ENCODE measurements at places on chromosomes 16 and 17.

- DNase-seq = no peak
Measured at GRCh38 chr16:2160915-2161551, 5.5 kb downstream of the TRAF7 start.

GRCh38 chr17:48639982-48640857 is 14.1 kb upstream of the HOXB9 start:
- no peak for DNase-seq

- DNase-seq = no peak
Measured at GRCh38 chr17:74467221-74467951, 952 bp downstream of the CD300A start.

DNA sequence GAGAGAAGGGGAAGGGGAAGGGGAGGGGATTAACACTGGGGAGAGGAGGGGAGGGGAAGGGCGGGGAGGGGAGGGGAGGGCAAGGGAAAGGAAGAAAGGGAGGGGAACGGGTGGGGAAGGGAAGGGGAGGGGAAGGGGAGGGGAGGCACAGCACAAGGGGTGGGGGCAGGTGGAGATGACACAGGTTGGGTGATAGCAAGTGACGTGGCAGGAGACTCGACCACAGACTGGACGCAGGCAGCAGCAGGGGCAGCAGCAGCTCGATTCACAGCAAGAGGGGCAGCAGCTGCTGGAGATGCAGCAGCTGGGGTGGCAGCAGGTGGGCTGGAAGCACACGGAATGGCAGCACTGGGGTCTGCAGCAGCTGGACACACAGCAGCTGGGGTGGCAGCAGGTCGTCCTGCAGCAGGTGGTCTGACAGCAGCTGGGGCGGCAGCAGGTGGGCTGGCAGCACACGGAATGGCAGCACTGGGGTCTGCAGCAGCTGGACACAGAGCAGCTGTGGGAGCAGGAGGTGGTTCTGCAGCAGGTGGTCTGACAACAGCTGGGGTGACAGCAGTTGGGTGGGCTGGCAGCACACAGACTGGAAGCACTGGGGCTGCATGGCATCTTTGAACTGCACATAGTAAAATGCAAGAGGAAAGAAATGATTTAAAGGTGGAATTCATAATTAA is at the start of gene KRTAP4-16:
KRTAP4-16 (minus strand) TSS at position 624 of the 674 bp plus-strand sequence; CDS start at position 624, 0 bp downstream.
- no peak for DNase-seq

DNA sequence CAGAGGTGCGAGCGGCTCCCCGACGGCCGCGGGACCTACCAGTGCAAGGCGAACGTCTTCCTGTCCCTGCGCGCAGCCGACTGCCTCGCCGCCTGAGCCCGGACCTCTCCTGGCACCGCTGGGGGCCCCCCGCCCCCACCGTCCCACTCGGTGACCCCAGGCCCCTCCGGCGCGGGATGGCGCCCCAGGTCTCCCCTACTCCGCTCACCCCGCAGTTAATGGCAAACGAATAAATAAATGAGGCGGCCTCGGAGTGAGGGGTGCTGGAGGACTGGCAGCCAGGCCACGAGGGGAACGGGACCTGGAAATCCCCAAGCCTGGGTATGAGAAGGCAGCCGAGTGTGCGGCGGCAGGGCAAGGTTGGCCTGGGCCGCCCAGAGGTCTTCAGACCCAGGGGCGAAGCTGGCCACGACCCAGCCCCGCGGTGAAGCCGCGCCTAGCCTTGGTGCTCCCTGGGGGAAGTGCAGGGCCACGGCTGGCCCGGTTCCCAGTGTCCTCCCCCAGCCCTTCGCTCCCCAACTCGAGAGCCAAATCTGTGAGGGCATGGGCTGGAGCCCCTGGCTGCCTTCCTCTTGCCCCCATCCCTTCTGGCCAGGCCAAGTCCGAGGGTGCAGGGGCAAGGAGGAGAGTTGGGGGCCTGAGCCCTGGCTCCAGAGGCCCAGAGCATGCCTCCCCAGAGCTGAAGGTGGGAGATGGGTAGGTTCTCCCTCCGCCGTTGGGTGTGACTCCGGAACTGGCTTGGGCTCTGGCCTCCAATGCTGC is 796 bp downstream of the NPB start:
- no peak for DNase-seq

- no peak for DNase-seq
Measured at GRCh38 chr17:80845863-80846671, 145.6 kb upstream of the CHMP6 start.

- no peak for DNase-seq
Measured at GRCh38 chr17:11302401-11303186, 61.6 kb downstream of the SHISA6 start.

GRCh38 chr17:32206861-32207260 is 58.8 kb upstream of the RHBDL3 start:
- DNase-seq = no peak

GRCh38 chr16:66251476-66252160 is 114.9 kb upstream of the CDH5 start:
- DNase-seq = no peak

- DNase-seq = no peak
Measured at GRCh38 chr17:44967907-44968224, 237 bp downstream of the C1QL1 start.

DNA sequence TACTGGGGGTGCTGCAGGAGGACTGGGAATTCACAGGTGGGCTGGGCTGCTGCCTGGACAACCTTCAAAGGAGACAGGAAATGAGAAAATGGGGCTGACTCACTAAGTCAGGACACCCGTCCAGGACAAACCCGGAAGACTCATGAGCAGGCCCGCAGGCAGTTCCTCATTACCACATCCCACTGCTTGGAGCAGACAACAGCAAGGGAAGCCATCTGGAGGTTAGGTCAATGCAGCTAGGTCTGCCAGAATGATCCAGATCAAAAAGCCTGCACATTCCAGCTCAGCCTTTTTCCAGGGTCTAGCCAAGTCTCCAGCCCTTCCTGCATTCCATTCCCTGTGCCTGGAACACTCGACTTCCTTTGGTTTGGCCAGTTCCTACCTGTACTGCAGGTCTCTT is 536.5 kb upstream of the CDH11 start:
- peak; percentile 9 for DNase-seq

DNA sequence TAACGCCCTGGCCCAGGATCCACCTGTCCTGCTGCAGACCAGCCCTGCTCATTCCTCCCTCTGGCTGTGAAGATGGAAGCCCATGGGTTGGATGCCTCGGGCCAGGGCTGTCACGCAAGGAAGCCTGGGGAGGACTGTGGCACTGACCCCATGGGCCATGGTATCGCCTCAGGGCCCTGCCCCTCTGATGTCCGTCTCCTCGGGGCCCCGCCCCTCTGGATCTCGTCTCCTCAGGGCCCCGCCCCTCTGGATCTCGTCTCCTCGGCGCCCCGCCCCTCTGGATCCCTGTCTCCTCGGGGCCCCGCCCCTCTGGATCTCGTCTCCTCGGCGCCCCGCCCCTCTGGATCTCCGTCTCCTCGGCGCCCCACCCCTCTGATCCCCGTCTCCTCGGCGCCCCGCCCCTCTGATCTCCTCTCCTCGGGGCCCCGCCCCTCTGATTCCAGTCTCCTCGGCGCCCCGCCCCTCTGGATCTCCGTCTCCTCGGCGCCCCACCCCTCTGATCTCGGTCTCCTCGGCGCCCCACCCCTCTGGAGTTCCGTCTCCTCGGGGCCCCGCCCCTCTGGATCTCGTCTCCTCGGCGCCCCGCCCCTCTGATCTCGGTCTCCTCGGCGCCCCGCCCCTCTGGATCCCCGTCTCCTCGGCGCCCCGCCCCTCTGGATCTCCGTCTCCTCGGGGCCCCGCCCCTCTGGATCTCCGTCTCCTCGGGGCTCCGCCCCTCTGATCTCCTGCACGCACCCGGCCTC is 24.0 kb downstream of the METRNL start:
- DNase-seq = no peak

DNA sequence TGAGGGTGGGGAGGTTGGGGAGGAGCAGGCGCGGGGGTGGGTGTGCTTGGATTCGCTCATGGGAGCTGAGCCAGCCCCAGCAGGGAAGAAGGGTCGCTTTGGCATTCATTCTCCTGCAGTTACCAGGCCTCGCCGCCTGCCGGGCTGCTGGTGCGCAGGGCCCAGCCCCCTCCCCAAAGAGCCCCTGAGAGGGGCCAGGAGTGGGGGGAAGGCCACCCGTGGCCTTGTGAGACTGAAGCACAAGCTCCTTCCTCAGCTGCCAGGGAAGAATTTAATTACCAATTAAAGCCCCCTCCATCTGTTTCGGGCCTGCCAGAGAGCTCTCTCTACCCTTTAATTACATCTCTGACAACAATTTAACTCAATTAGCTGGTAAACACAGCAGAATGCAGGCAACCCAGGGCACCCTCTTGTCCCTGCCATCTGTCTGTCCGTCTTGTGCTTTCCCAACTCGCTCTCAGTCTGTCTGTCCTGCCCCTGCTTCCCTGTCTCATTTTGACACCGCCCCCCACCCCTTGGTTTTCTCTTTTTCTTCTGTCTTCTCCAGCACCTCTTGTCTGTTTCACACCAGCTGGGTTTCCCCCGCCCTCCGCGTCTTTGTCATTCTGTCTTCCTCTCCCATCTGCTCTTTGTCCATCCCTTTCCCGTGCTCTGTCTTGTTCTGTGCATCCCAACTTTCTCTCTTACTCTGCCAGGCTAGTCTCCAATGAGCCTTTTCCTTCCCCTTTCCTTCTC is 32.7 kb downstream of the CDK5RAP3 start:
- peak; percentile 26 for DNase-seq

- DNase-seq = no peak
Measured at GRCh38 chr16:23408823-23409298, 44.1 kb downstream of the COG7 start.

DNA sequence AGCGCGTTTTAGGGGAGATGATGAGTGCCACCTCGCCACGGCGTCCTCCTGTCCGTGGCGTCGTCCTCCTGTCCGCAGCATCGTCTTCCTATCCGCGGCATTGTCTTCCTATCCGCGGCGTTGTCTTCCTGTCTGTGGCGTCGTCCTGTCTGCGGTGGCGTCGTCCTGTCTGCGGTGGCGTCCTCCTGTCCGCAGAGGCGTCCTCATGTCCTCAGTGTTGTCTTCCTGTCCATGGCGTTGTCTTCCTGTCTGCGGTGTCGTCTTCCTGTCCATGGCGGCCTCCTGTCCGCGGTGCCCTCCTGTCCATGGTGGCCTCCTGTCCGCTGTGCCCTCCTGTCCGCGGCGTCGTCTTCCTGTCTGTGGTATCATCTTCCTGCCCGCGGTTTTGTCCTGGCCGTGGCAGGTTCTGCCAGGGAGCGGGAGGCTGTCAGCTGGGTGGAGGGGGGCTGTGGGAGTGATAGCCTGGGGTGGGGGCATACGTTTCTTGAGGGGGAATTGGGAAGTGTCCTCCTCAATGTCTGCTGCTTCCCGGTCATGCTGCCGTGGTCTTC is 30.9 kb downstream of the TBCD start:
- DNase-seq = peak; percentile 19

DNA sequence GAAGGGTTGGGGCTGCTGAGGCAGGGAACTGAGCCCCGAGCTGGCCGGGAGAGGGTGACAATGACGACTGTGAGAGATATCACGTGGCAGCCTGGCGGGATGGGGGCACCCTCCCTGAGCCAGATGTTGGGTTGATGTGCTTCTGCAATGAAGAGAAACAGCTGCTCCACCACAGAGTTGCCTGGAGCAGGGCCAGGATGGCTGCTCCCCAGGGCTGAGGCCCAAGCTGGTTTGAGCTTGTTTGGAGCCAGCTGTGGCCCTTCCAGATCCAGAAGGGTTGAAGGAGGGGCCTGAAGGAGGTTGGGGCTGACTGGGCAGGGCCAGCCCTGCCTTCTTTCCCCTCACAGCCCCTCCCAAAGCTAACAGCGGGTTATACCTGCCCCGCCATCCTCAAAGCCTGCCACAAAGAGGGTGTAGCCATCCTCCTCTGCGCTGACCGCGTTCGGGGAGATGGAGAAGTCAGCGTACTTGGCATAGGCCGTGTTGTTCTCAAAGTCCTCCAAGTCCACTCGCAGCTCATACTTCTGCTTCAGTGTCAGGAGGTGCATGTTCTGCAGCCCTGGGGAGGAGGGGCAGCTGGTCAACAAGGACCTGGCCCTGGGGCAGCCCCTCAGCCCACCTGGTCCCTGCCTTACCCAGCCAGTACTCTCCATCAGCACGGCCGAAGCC is 2.1 kb downstream of the MFAP4 start:
- DNase-seq = no peak

GRCh38 chr16:31253642-31254045 is 6.1 kb upstream of the ITGAM start:
- no peak for DNase-seq

DNA sequence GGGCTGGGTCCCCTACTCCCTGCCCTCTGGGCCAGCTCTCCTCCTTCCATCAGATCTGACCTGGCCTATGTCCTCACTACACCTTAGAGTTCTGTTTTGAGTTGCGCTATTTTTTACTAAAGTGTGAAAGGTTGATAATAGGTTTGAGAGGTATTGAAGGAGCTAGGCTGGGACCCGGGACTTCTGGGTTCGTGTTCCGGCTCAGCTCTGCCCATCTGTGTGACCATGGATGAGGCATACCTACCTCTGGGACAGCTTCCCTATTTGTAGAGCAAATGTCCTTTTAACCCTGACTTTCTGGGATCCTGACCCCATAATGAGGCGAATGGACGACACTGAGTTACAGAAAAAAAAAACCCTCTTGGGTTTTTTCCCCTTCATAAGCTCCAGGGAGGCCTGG is 36.0 kb downstream of the IL21R start:
- DNase-seq = no peak

GRCh38 chr17:62719586-62719985 is 88.5 kb downstream of the MARCHF10 start:
- DNase-seq = no peak

DNA sequence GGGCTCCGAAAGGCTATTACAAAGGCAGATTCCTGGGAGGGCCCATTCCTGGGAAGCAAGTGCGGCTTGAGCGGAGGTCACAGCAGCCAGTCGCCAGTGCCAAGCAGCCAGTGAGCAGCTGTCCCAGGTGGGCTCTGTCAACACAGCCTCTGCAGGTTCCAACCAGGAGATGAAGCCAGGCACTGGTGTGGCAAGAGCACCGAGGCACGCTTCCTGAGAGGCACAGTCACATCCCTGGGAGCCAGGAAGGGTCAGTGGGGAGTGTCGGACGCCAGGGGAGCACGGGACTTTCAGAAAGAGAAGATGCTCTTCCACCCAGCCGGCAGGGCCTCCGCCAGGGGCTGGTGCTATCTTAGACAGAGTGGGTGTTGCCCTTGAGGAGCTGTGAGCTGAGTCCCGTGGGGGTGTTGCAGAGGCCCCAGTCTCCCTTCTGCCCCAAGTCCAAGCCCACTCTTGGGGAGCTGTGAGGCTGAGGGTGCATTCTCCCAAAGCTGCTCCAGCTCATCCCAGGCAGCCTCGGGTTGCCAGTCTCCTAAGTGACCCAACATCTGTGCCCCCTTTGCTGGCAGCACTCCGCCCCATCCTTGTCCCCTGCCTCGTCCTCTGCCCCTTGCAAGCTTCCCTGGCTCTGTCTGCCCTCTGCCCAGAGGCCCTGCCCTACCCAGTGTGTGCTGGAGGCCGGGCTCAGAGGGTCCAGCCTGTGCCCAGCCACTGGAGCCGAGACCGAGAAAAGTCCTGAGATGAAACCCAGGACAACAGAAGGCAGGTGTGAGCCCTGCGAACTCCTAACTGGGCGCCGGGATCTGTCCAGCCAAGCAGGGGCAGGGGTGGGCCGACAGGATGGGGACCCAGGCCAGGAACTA is 6.6 kb downstream of the UBALD1 start:
- DNase-seq = peak; percentile 29

DNA sequence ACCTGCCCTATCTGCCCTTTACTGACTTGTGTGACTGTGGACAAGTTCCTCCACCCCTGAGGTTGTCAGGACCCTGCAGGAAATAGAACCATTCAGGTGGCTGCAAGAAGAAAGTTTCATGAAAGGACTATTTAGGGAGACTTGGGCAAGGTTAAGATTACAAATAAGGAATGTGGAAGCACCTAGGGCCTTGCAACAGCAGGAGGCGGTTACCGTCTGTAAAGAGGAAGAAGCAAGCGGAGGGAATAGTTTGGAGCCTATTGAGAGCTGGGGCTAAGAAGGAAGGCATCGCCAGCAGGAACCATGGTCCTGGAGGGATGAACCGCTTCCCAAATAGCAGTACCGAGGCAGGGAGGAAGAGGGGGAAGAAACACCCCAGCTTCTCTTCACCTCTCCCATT is 132.4 kb downstream of the PRKCB start:
- DNase-seq = no peak

All from endothelial cell (in vitro differentiated cells).